Naive thymus-derived CD4-positive, alpha-beta T cell (primary cell): ENCODE measurements at places on chromosomes 4 and X. TPM values are rescaled to one million over a fixed set of nuclear protein-coding genes. Genes with fewer than 3 reads are reported as not detected.

DNA sequence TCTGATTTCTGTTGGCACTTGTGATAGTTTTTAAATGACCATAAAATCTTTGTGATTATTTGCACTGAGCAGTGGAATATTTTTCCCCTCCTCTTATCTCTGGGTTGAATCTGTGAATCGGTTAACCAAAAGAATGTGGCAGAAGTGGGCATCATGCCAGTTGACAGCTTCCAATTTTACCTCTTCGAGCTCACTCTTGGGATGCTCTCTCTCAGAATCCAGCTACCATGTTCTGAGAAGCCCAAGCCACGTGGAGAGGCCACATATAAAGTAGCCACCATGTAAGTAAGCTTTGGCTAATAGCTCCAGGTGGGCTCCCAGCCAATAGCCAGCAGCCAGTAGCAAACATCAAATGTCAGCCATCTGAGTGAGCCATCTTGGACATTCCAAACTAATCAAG, 12.9 kb upstream of the WDR19 start:
- H3K36me3 ChIP-seq = no peaks in the 10 kb centered on the region
- H3K4me1 ChIP-seq = no peaks in the 10 kb centered on the region
- DNase-seq = no peak
- H3K27me3 ChIP-seq = no peaks in the 10 kb centered on the region

Gene KLHL13
- 0.34 TPM for total RNA-seq

DNA sequence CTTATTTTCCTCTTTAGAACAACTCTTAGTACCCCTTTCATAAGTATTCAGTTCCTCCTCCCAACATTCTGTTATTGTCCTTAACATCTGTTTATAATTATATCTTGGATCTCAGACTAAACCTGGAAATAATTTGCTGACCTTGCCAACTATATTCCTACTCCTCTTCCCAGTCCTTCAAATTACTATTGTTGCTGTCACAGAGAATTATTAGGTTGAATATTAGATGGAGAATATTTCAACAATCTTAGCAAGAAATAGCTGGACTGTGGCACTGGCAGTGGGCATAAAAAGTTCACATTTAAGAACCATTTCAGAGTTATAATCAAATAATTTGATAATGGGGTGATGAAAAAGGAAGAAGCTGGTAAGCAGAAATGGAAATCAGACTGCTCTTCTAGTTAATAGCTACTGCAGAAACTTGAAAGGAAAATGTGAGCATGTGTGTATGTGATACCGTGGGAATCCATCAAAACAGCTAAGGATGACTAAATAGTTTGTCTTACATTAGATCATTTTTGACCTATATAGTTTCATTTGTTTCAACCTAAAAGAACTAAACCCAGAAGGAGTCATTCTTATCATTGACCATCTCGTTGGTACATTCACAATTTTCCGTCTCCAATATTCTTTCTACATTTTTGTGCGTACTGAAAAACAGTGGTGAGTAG, 43.3 kb upstream of the PRDM8 start:
- no peak overlapping the region for H3K4me3 ChIP-seq
- no peak overlapping the region for H3K27ac ChIP-seq
- H3K27me3 ChIP-seq = no peaks in the 10 kb centered on the region
- no peaks in the 10 kb centered on the region for H3K4me1 ChIP-seq

Gene TCEAL5
- not detected in 2 replicates for total RNA-seq

Gene TEX11
- not detected in 2 replicates for total RNA-seq

- no peak overlapping the region for H3K27ac ChIP-seq
- no peaks in the 10 kb centered on the region for H3K27me3 ChIP-seq
- no peaks in the 10 kb centered on the region for H3K36me3 ChIP-seq
- H3K4me1 ChIP-seq = peaks cover 15% of the 10 kb centered on the region
- no peak overlapping the region for H3K4me3 ChIP-seq
- DNase-seq = no peak
Measured at GRCh38 chrX:154074199-154074598, 23.3 kb downstream of the MECP2 start.

Gene PDGFRA
- total RNA-seq = not detected

GRCh38 chrX:18172970-18173369, 47.7 kb downstream of the BEND2 start:
- no peaks in the 10 kb centered on the region for H3K36me3 ChIP-seq
- H3K4me1 ChIP-seq = no peaks in the 10 kb centered on the region
- no peak overlapping the region for H3K27ac ChIP-seq
- DNase-seq = no peak
- H3K27me3 ChIP-seq = no peaks in the 10 kb centered on the region
- H3K4me3 ChIP-seq = no peak overlapping the region

DNA sequence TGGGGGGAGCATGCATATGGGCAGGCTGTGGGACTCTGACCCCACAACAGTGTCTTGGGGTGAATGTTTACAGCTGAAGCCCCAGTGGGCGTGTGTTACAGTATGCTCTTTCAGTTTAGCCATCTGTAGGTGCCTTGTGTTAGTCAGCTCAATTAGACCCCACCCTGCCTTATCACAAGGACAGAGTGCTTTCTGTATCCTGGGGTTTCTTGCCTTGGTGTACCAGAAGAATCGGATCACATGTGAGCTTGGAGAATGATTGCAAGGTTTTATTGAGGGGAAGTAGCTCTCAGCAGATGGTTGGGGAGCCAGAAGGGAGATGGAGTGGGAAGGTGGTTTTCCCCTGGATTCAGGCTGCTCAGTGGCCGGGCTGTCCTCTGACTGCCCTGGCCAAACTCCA, 27.3 kb downstream of the SH3BGRL start:
- DNase-seq = no peak
- no peaks in the 10 kb centered on the region for H3K36me3 ChIP-seq
- H3K4me3 ChIP-seq = no peak overlapping the region
- H3K27ac ChIP-seq = no peak overlapping the region

GRCh38 chr4:185219551-185220344, 10.3 kb downstream of the SNX25 start:
- H3K4me1 ChIP-seq = no peaks in the 10 kb centered on the region
- no peaks in the 10 kb centered on the region for H3K27me3 ChIP-seq
- no peaks in the 10 kb centered on the region for H3K36me3 ChIP-seq
- no peak overlapping the region for H3K27ac ChIP-seq

GRCh38 chr4:186760576-186760975, 36.9 kb upstream of the FAT1 start:
- H3K27me3 ChIP-seq = no peaks in the 10 kb centered on the region
- no peak overlapping the region for H3K4me3 ChIP-seq
- no peak for DNase-seq
- no peaks in the 10 kb centered on the region for H3K36me3 ChIP-seq

DNA sequence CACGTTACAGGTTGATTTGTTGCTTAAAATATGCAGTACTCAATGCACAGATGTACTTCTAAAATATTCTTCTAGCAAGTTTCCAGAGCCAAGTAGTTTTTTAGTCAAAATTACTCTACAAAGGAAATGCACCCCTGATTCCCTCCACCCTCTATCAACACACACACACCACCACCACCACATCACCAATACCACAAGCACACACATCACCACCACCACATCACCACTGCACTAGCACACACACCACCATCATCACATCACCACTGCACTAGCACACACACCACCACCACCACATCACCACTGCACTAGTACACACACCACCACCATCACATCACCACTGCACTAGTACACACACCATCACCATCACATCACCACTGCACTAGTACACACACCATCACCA, 105.2 kb upstream of the FRG1 start:
- no peaks in the 10 kb centered on the region for H3K36me3 ChIP-seq
- no peak for DNase-seq
- no peaks in the 10 kb centered on the region for H3K27me3 ChIP-seq
- H3K27ac ChIP-seq = no peak overlapping the region
- no peak overlapping the region for H3K4me3 ChIP-seq

Gene FRG2
- total RNA-seq = not detected

DNA sequence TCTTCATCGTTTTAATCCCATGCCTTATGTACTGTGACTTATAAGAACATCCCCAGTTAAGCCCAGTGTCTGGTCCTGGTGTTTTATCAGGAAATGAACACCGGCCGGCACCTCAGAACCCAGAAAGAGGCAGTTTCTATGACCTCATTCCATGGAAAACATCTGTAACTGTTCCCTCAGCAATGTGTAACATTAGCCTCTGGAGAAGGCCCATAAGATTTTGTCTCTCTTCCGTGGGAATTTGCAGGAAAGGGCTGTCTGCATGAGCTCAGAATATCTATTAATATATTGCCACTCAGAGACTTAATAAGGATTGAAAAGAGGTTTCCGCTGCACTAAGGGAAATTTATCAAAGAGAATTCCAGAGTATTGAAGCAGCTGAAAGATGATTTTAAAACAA, 3.1 kb upstream of the TCEANC start:
- H3K4me3 ChIP-seq = no peak overlapping the region
- H3K4me1 ChIP-seq = peaks cover 16% of the 10 kb centered on the region

GRCh38 chrX:22585831-22586230, 313.1 kb downstream of the CBLL2 start:
- DNase-seq = no peak
- no peaks in the 10 kb centered on the region for H3K27me3 ChIP-seq
- no peaks in the 10 kb centered on the region for H3K4me1 ChIP-seq
- no peak overlapping the region for H3K27ac ChIP-seq
- H3K36me3 ChIP-seq = no peaks in the 10 kb centered on the region
- no peak overlapping the region for H3K4me3 ChIP-seq

Gene PGAM4
- total RNA-seq = not detected

Gene CT55
- not detected for total RNA-seq

Gene GABRE
- not detected for total RNA-seq

Gene DDIT4L
- not detected for total RNA-seq

Gene CFAP47
- not detected for total RNA-seq

DNA sequence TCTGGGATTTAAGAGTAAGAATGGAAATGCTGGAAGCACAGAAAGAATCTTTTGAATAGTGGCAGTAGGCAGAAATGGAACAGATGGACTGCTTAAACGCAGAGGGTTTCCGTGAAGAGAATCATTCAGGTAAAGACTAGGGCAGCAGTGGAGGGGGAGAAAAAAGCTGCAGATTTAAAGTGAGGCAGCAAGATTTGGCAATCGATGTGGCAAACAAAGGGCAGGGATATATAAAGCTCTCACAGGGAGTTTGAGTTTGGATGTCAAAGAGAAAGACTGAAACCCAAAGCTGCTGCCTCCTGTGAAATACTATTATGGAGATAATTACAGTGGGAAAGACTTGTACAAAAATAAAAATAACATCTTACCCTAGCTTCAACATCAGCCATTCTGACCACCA, 384.0 kb downstream of the CENPC start:
- no peak for DNase-seq
- no peaks in the 10 kb centered on the region for H3K36me3 ChIP-seq
- H3K27me3 ChIP-seq = no peaks in the 10 kb centered on the region

- H3K4me3 ChIP-seq = no peak overlapping the region
- H3K27me3 ChIP-seq = no peaks in the 10 kb centered on the region
- H3K27ac ChIP-seq = no peak overlapping the region
- no peak for DNase-seq
- no peaks in the 10 kb centered on the region for H3K4me1 ChIP-seq
- H3K36me3 ChIP-seq = no peaks in the 10 kb centered on the region
Measured at GRCh38 chr4:4524364-4524763, 17.5 kb downstream of the STX18 start.

Gene TKTL1
- 4.7 TPM for total RNA-seq

Gene GSX2
- not detected for total RNA-seq

Gene MPP1
- total RNA-seq = 31.9 TPM

Gene ACE2
- not detected for total RNA-seq

Gene TMSB15B
- 6.8 TPM for total RNA-seq

- H3K36me3 ChIP-seq = no peaks in the 10 kb centered on the region
- H3K4me1 ChIP-seq = no peaks in the 10 kb centered on the region
- no peak overlapping the region for H3K27ac ChIP-seq
- no peaks in the 10 kb centered on the region for H3K27me3 ChIP-seq
- no peak overlapping the region for H3K4me3 ChIP-seq
Measured at GRCh38 chr4:7135389-7135746, 57.0 kb upstream of the SORCS2 start.

Gene POU4F2
- total RNA-seq = not detected

Gene DCLK2
- 0.56 TPM for total RNA-seq

DNA sequence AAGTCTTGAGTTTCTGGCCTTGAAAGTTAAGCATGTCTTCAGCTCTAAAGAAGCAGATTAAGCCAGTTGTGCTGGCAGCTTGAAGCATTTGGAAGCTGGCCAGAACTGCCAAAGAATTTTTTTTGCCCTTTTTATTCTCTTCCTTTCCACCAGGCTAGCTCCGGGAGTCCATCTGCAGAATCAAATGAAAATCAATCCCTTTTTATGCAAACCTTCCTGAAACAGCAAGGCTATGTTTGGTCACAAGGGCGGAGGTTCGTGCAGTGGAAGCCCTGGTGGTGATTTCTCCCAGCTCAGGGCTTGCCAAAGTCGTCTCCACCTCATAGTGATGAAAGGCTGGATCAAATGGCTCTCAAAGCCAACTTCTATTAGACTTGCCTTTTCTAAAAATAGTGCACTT, 21.6 kb upstream of the C4orf54 start:
- H3K27ac ChIP-seq = no peak overlapping the region
- no peaks in the 10 kb centered on the region for H3K36me3 ChIP-seq
- H3K4me3 ChIP-seq = no peak overlapping the region
- H3K27me3 ChIP-seq = no peaks in the 10 kb centered on the region
- DNase-seq = no peak
- H3K4me1 ChIP-seq = no peaks in the 10 kb centered on the region

Gene COL4A5
- not detected for total RNA-seq

GRCh38 chrX:126395909-126396308, 156.7 kb downstream of the DCAF12L1 start:
- H3K27me3 ChIP-seq = no peaks in the 10 kb centered on the region
- H3K36me3 ChIP-seq = no peaks in the 10 kb centered on the region
- no peaks in the 10 kb centered on the region for H3K4me1 ChIP-seq
- no peak overlapping the region for H3K27ac ChIP-seq

GRCh38 chr4:858041-858481, 32.1 kb upstream of the CPLX1 start:
- no peaks in the 10 kb centered on the region for H3K4me1 ChIP-seq
- no peak overlapping the region for H3K4me3 ChIP-seq
- H3K27me3 ChIP-seq = no peaks in the 10 kb centered on the region

Gene NUP62CL
- 1.6 and 2.2 TPM in 2 replicates for total RNA-seq

Gene GJB1
- not detected for total RNA-seq

Gene ASB12
- total RNA-seq = not detected

Gene MAGEC1
- not detected for total RNA-seq

Gene IQCM
- not detected for total RNA-seq

DNA sequence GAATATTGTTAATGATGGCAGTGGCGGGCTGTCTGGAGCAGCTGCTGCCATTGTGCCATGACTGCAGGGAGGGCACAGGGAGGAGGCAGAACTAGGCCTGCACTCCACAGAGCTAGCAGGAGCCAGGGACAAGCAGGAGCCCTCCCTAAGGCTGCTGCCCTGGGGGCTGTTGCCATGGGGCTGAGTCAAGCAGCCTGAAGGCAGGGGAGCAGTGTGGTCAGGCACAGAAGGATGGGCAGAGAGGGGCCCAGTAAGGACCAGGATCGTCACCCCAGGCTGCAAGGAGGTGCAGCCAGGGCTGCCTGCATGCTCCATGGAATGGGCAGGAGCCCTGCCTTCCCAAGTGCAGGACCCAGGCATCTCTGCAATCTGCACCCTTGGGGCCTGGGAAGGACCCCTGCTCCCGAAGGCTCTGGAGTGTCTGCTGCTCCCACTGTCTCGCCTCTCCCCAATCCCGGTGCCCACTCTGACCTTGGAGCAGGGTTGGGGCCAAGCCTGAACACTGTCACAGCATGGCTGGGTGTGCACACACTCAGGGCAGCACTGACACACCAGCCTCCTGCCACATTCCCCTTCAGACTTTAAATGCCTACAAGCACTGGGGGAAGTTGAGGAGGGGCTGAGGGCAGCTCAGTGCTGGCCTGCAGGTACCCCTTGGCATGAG, 98.3 kb upstream of the GALNTL6 start:
- no peak for DNase-seq
- H3K27me3 ChIP-seq = no peaks in the 10 kb centered on the region
- no peak overlapping the region for H3K4me3 ChIP-seq

Gene MAGIX
- total RNA-seq = 1.9 TPM
